ENCODE measurements at places on chromosomes 3 and 15. TPM values are rescaled to one million over a fixed set of nuclear protein-coding genes. Genes with fewer than 3 reads are reported as not detected.

Gene LRRIQ4
- 1.3 TPM for total RNA-seq

DNA sequence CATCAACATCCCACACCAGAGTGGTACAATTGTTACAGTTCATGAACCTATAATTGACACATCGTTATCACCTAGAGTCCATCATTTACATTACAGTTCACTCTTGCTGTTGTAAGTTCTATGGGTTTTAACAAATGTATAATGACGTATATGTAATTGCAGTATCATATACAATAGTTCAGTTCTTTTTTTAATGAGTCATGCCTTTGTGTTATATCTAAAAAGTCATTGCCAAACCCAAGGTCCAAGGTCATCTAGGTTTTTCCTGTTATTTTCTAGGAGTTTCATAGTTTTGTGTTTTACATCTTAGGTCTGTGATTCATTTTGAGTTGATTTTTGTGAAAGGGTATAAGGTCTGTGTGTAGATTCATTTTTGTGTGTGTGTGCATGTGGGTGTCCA, 160.9 kb upstream of the GALNT15 start:
- no peaks in the 10 kb centered on the region for H3K4me1 ChIP-seq
- no peak overlapping the region for H3K27ac ChIP-seq
- H3K27me3 ChIP-seq: no peaks in the 10 kb centered on the region

DNA sequence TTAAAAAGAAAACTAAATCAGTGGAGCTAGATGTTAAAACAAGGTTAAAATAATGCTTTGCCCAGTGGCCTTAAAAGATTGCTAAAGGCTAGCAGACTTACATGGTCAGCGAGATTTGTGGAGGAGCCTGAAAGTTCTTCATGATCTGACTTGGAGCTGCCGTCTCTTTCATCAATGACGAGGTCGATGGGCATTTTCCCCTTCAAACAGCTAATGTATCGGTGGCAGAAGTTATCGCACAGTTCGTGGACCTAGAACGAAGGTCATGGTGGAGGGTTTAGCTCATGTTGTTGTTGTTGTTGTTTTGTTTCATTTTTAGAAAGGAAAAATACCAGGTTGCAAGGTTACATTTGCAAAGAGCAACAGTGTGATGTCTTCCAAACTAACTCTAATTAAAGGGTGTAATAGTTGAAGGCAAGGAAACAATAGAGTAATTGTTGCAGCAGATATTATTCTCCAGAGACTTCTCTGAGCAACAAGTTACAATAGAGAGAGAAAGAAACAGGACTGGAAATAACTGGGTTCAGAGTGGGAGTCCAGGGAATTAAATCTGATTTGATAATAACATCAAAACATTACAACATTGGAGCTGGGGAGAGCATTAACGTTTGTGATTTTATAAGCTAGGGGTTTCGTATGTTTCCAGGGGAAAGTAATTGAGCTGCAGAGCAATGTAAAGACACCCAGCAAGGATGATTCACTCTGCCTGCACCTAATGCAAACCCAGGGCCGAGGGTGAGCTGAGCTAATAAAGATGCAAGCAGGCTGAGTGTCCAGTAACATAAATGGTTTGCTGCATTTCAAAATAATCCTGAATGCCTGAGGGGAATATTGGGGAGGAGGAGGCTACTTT, 6.6 kb downstream of the MEIS2 start:
- H3K27me3 ChIP-seq: no peaks in the 10 kb centered on the region
- no peak overlapping the region for H3K27ac ChIP-seq
- H3K4me1 ChIP-seq: peaks cover 8% of the 10 kb centered on the region
- peaks cover 12% of the 10 kb centered on the region for H3K36me3 ChIP-seq
- no peak overlapping the region for H3K4me3 ChIP-seq

DNA sequence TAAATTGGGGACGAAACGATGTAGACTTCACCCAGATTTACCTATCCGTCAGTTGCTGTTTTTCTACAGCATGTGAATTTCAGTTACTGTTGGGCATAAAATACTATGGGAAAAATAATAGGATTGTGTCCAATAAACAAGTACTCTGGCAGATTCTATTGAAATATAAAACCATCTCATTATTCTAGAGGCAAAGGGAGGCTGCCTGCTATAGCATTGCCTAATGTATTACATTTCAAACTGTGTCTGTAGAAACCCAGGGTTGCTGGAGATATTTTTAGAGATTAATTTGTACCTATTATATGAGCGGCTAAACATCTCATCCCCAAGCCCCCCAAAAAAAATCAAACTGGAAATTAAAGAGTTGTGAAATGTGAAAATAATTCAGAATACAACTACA, 159.6 kb upstream of the IL12A start:
- no peak overlapping the region for H3K27ac ChIP-seq
- H3K27me3 ChIP-seq: no peaks in the 10 kb centered on the region
- peaks cover 33% of the 10 kb centered on the region for H3K4me1 ChIP-seq
- H3K4me3 ChIP-seq: no peak overlapping the region
- no peaks in the 10 kb centered on the region for H3K36me3 ChIP-seq

GRCh38 chr3:155640098-155640497, 104.8 kb downstream of the PLCH1 start:
- H3K36me3 ChIP-seq: no peaks in the 10 kb centered on the region
- H3K4me3 ChIP-seq: no peak overlapping the region
- no peak overlapping the region for H3K27ac ChIP-seq
- no peak for DNase-seq
- H3K4me1 ChIP-seq: no peaks in the 10 kb centered on the region
- H3K27me3 ChIP-seq: no peaks in the 10 kb centered on the region

- H3K4me3 ChIP-seq: no peak overlapping the region
- 0 out of 2 replicates have a peak, but pooled peaks cover 6% of the 10 kb centered on the region for H3K36me3 ChIP-seq
- no peaks in the 10 kb centered on the region for H3K27me3 ChIP-seq
- DNase-seq: no peak
Measured at GRCh38 chr3:45682786-45683185, 6.4 kb upstream of the SACM1L start.

GRCh38 chr3:101512396-101512645, 691 bp downstream of the SENP7 start:
- peak overlapping the region; percentile 83 for H3K27ac ChIP-seq
- DNase-seq: no peak
- no peaks in the 10 kb centered on the region for H3K36me3 ChIP-seq
- H3K4me1 ChIP-seq: peaks cover 21% of the 10 kb centered on the region
- no peaks in the 10 kb centered on the region for H3K27me3 ChIP-seq

- no peak for DNase-seq
- no peaks in the 10 kb centered on the region for H3K27me3 ChIP-seq
- H3K4me3 ChIP-seq: no peak overlapping the region
- H3K36me3 ChIP-seq: no peaks in the 10 kb centered on the region
- H3K27ac ChIP-seq: no peak overlapping the region
Measured at GRCh38 chr3:189635339-189635738, 4.2 kb downstream of the TP63 start.

DNA sequence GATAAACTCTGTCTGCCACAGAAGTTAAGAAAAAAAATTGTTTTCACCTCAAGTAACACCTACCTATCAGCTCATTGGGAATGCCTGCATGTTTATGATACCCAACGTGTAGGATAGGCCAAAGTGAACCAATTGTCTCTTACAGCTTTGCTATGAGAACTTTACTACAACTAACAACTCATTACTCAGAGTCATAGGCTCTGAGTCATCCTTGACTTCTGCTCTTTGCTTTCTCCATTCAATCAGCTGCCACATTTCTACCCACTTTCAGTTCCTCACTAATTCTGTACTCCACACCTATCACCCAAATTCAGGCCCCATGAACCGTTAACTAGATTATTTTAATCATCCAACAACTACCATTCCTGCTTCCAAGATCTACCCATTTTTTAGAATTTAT, 843.9 kb downstream of the TUSC7 start:
- no peaks in the 10 kb centered on the region for H3K36me3 ChIP-seq
- no peaks in the 10 kb centered on the region for H3K27me3 ChIP-seq
- peaks cover 11% of the 10 kb centered on the region for H3K4me1 ChIP-seq
- no peak overlapping the region for H3K4me3 ChIP-seq

Gene MKRN2OS
- total RNA-seq: 6.2 TPM

GRCh38 chr15:40782609-40783227, 12.9 kb downstream of the C15orf62 start:
- H3K27me3 ChIP-seq: no peaks in the 10 kb centered on the region
- H3K4me1 ChIP-seq: peaks cover 35% of the 10 kb centered on the region
- H3K36me3 ChIP-seq: no peaks in the 10 kb centered on the region
- peak; percentile 73 for DNase-seq
- no peak overlapping the region for H3K27ac ChIP-seq

GRCh38 chr3:61601831-61602230, 40.5 kb downstream of the PTPRG start:
- no peak for DNase-seq
- H3K27me3 ChIP-seq: no peaks in the 10 kb centered on the region

- H3K4me3 ChIP-seq: no peak overlapping the region
- no peaks in the 10 kb centered on the region for H3K27me3 ChIP-seq
- H3K4me1 ChIP-seq: peaks cover 16% of the 10 kb centered on the region
Measured at GRCh38 chr3:169304716-169305115, 358.8 kb downstream of the MECOM start.

- H3K27ac ChIP-seq: no peak overlapping the region
- no peaks in the 10 kb centered on the region for H3K27me3 ChIP-seq
- H3K36me3 ChIP-seq: no peaks in the 10 kb centered on the region
- H3K4me3 ChIP-seq: no peak overlapping the region
- DNase-seq: no peak
Measured at GRCh38 chr15:68812069-68812468, 8.6 kb downstream of the ANP32A start.

- H3K27me3 ChIP-seq: no peaks in the 10 kb centered on the region
- no peaks in the 10 kb centered on the region for H3K36me3 ChIP-seq
- DNase-seq: no peak
- H3K4me3 ChIP-seq: no peak overlapping the region
Measured at GRCh38 chr3:191762323-191762960, 301.5 kb downstream of the PYDC2 start.

GRCh38 chr3:54349691-54350090, 227.3 kb downstream of the CACNA2D3 start:
- no peak overlapping the region for H3K4me3 ChIP-seq
- no peaks in the 10 kb centered on the region for H3K36me3 ChIP-seq
- no peak for DNase-seq
- no peaks in the 10 kb centered on the region for H3K27me3 ChIP-seq
- H3K27ac ChIP-seq: no peak overlapping the region

- no peaks in the 10 kb centered on the region for H3K27me3 ChIP-seq
- H3K4me3 ChIP-seq: no peak overlapping the region
- H3K36me3 ChIP-seq: no peaks in the 10 kb centered on the region
- peak overlapping the region; percentile 45 for H3K27ac ChIP-seq
- DNase-seq: no peak
- peaks cover 32% of the 10 kb centered on the region for H3K4me1 ChIP-seq
Measured at GRCh38 chr3:27220166-27220565, 149.0 kb downstream of the NEK10 start.

- no peak overlapping the region for H3K4me3 ChIP-seq
- no peak overlapping the region for H3K27ac ChIP-seq
- H3K36me3 ChIP-seq: no peaks in the 10 kb centered on the region
- no peaks in the 10 kb centered on the region for H3K4me1 ChIP-seq
- H3K27me3 ChIP-seq: no peaks in the 10 kb centered on the region
- DNase-seq: no peak
Measured at GRCh38 chr15:36301947-36302346, 277.5 kb upstream of the CDIN1 start.

Gene FILIP1L
- 16.8 TPM for total RNA-seq

- no peaks in the 10 kb centered on the region for H3K27me3 ChIP-seq
- DNase-seq: no peak
- no peak overlapping the region for H3K27ac ChIP-seq
- no peaks in the 10 kb centered on the region for H3K4me1 ChIP-seq
- H3K36me3 ChIP-seq: no peaks in the 10 kb centered on the region
- H3K4me3 ChIP-seq: no peak overlapping the region
Measured at GRCh38 chr3:5488771-5489170, 301.3 kb downstream of the EDEM1 start.

GRCh38 chr3:189833996-189834395, 202.8 kb downstream of the TP63 start:
- no peaks in the 10 kb centered on the region for H3K36me3 ChIP-seq
- no peak overlapping the region for H3K27ac ChIP-seq
- DNase-seq: peak; percentile 21
- no peaks in the 10 kb centered on the region for H3K4me1 ChIP-seq

GRCh38 chr3:32181365-32181764, 57.1 kb upstream of the CMTM8 start:
- H3K36me3 ChIP-seq: no peaks in the 10 kb centered on the region
- DNase-seq: no peak
- no peaks in the 10 kb centered on the region for H3K27me3 ChIP-seq
- H3K27ac ChIP-seq: no peak overlapping the region

Gene GATA2
- 29.0 TPM for total RNA-seq

- no peaks in the 10 kb centered on the region for H3K36me3 ChIP-seq
- no peak overlapping the region for H3K4me3 ChIP-seq
- no peak for DNase-seq
- H3K4me1 ChIP-seq: peaks cover 7% of the 10 kb centered on the region
- no peak overlapping the region for H3K27ac ChIP-seq
Measured at GRCh38 chr3:118548434-118548833, 486.2 kb downstream of the IGSF11 start.

DNA sequence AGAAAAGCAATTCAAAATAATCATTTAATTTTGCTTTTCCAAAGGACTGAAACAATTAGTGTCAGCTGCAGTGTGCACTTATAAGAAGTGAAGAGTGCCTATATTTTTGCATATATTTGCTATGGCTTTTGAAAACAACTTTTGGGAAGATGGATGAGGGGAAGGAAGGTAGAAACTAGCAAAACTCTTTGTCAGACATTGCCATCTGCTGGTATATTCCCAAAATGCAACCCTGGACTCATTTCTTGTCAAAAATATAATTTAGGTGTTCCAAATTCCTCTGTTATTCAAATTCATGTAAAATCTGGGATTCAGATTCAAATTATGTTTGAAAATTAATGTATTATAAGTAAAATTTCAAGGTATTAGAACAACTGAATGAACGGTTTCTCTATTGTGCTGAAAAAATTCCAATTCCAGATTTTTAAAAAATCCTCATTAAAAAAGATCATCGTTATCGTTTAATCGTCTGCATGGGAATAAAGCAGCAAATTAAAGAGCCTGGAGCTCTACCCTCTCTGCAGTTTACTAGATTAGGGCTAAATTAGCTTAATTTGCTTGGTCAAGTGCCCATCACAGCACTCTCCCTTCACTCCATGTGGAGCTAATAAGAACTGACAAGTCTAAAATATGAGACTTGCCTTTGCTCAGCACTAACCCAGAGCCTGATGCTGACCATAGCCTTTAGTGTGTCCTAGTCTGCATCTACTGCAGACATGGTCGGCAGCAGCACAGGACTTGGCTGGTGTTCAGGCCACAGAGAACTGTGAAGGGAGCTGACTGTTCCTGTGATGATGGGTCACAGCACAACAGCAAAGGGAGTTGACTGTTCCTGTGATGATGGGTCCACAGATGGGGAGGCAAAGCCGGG, 67.9 kb upstream of the MITF start:
- H3K4me1 ChIP-seq: no peaks in the 10 kb centered on the region
- H3K27ac ChIP-seq: no peak overlapping the region
- no peak overlapping the region for H3K4me3 ChIP-seq
- no peaks in the 10 kb centered on the region for H3K36me3 ChIP-seq
- no peaks in the 10 kb centered on the region for H3K27me3 ChIP-seq
- peak; percentile 18 for DNase-seq

GRCh38 chr3:30948426-30948825, 54.0 kb upstream of the GADL1 start:
- no peak overlapping the region for H3K27ac ChIP-seq
- no peak for DNase-seq
- no peak overlapping the region for H3K4me3 ChIP-seq
- H3K4me1 ChIP-seq: no peaks in the 10 kb centered on the region
- H3K27me3 ChIP-seq: no peaks in the 10 kb centered on the region

All from PC-9 (cell line).